Activated CD8-positive, alpha-beta memory T cell treated with anti-CD3 and anti-CD28 coated beads for 36 hours (primary cell): ENCODE measurements at places on chromosomes 13 and 19. TPM values are rescaled to one million over a fixed set of nuclear protein-coding genes. Genes with fewer than 3 reads are reported as not detected.

The ONECUT3 gene
- total RNA-seq = not detected

The POU2F2 gene
- total RNA-seq = 57.1 TPM

The SELENOV gene
- total RNA-seq = not detected

The CGB1 gene
- total RNA-seq = not detected

The FUT6 gene
- not detected for total RNA-seq

The LYPD3 gene
- total RNA-seq = 2.0 TPM

The MAST1 gene
- total RNA-seq = 0.92 TPM

The AKAP11 gene
- total RNA-seq = 42.0 TPM

The CYP4F11 gene
- not detected for total RNA-seq

The MATK gene
- total RNA-seq = 39.3 TPM

The ZNF14 gene
- 5.7 TPM for total RNA-seq

The ZNF681 gene
- 5.5 TPM for total RNA-seq

The DKKL1 gene
- not detected for total RNA-seq

The RYR1 gene
- 0.95 TPM for total RNA-seq

The CPAMD8 gene
- total RNA-seq = not detected

The BRSK1 gene
- total RNA-seq = 4.8 TPM

The FCHO1 gene
- total RNA-seq = 36.9 TPM

The GPR12 gene
- total RNA-seq = not detected

The ZNF177 gene
- 0.36 TPM for total RNA-seq

The RASGRP4 gene
- total RNA-seq = 1.3 TPM

The GJB2 gene
- total RNA-seq = 17.0 TPM

The PNMA8B gene
- not detected for total RNA-seq

The OCEL1 gene
- 20.4 TPM for total RNA-seq

The LIM2 gene
- 0.31 TPM for total RNA-seq

The POU4F1 gene
- 0.11 TPM for total RNA-seq

The DLL3 gene
- 1.6 TPM for total RNA-seq

The PPM1N gene
- 2.0 TPM for total RNA-seq

The SHD gene
- total RNA-seq = not detected

The LHB gene
- total RNA-seq = not detected

The SOX1 gene
- not detected for total RNA-seq

The KASH5 gene
- total RNA-seq = 0.15 TPM

The SPC24 gene
- 37.7 TPM for total RNA-seq

The RNF113B gene
- total RNA-seq = not detected

The DIAPH3 gene
- 18.8 TPM for total RNA-seq

The NLRP11 gene
- 0.06 TPM for total RNA-seq

The ELSPBP1 gene
- total RNA-seq = not detected
